Endothelial cell (in vitro differentiated cells): ENCODE measurements at places on chromosomes 5 and 9.

DNA sequence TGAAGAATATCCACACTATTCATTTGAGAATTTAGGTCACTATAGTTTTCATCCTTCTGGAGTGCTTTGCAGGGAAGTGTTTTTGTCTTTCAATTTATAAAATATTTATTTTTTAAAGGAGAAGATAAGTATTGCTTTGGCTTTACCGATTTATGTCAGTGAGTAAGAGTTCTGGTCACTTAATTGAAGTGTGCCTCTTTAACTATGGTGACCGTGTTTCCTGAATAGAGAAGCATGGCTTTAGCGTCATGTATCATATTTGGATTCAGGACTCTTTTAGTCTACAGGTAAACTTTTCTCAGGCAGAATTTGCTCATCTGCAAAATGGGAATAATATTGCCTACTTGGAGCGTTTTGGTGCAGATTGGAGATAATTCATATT is 902 bp downstream of the BDP1 start:
- peak overlapping the region; percentile 98 for H3K4me3 ChIP-seq
- DNase-seq: no peak
- peak overlapping the region; percentile 88 for H3K27ac ChIP-seq

GRCh38 chr9:85522459-85523092 is 219.2 kb downstream of the AGTPBP1 start:
- no peaks in the 10 kb centered on the region for H3K36me3 ChIP-seq
- H3K27me3 ChIP-seq: peaks cover 18% of the 10 kb centered on the region
- H3K27ac ChIP-seq: no peak overlapping the region
- DNase-seq: peak; percentile 58

DNA sequence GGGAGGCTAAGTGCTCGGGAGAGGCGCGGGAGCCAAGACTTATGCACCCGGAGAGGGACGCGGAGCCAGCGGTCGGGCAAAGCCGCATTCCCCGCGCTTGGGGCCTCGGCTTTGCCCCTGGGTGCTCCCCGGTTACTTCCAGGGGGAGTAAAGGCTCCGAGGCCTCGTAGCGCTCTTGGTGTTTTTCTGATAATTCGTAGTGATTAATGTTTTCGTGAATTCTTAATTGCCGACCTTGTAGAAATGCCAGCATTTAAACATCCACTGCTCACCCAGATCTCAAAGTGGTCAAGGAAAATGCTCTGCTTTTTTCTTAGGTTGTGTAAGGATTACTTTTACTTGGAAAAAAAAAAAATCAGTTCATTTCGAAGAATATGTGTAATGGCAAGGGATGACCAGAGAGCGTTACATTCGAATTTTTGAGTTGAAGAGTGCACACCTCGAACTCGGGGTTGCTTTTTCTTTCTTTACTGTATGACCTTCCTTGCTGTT is 654 bp upstream of the TUT7 start:
- no peaks in the 10 kb centered on the region for H3K36me3 ChIP-seq
- peak overlapping the region; percentile 25 for H3K27ac ChIP-seq
- H3K27me3 ChIP-seq: peaks cover 2% of the 10 kb centered on the region
- no peak for DNase-seq
- peaks cover 19% of the 10 kb centered on the region for H3K4me1 ChIP-seq
- peak overlapping the region; percentile 88 for H3K4me3 ChIP-seq

GRCh38 chr5:167993771-167994170 is 297.7 kb upstream of the WWC1 start:
- no peaks in the 10 kb centered on the region for H3K27me3 ChIP-seq
- H3K4me1 ChIP-seq: peaks cover 7% of the 10 kb centered on the region
- no peak overlapping the region for H3K27ac ChIP-seq
- no peak for DNase-seq
- H3K4me3 ChIP-seq: no peak overlapping the region

DNA sequence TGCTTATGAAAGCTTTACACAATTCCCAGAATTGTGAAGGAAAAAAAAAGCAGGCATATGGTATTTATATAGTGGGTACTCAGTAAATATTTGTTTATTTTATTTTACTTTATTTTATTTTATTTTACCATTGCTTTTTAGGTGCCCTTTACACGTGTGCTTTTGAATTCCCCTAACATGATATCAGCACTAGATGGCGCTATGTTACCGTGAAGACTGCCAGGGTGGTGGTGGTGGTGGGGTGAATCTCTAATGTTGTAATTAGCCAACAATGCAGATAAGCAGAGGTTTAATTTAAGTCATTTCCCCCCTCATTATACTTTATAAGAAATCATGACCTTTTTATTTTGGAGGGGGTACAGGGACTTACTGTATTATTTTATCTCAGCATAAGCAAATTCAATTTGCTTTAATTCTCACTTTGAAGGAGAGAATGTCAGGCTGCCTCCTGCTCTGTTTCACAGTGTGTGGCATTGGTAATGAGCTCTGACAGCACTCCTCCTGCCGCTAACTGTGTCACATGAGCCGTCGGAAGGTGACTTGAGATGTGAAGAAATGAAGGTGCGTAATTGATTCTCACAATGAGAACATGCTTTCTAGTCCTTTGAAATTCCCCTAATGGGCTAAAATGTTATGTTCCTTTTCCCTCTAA is 165.6 kb downstream of the YTHDC2 start:
- no peak overlapping the region for H3K27ac ChIP-seq
- DNase-seq: peak; percentile 62
- no peaks in the 10 kb centered on the region for H3K36me3 ChIP-seq
- H3K4me3 ChIP-seq: no peak overlapping the region
- no peaks in the 10 kb centered on the region for H3K27me3 ChIP-seq

- H3K4me3 ChIP-seq: no peak overlapping the region
- H3K27me3 ChIP-seq: no peaks in the 10 kb centered on the region
- H3K4me1 ChIP-seq: peaks cover 4% of the 10 kb centered on the region
- no peak overlapping the region for H3K27ac ChIP-seq
These were observed 1.2 kb upstream of the GABRA1 start for GRCh38 chr5:161846746-161847145.

GRCh38 chr9:128203707-128204551 is 750 bp downstream of the DNM1 start:
- peaks cover 10% of the 10 kb centered on the region for H3K36me3 ChIP-seq
- DNase-seq: peak; percentile 22
- no peak overlapping the region for H3K4me3 ChIP-seq
- peaks cover 16% of the 10 kb centered on the region for H3K4me1 ChIP-seq

GRCh38 chr5:159440235-159440634 is 109.9 kb upstream of the IL12B start:
- DNase-seq: no peak
- no peaks in the 10 kb centered on the region for H3K36me3 ChIP-seq
- H3K27ac ChIP-seq: no peak overlapping the region
- no peak overlapping the region for H3K4me3 ChIP-seq
- peaks cover 4% of the 10 kb centered on the region for H3K4me1 ChIP-seq
- peaks cover 6% of the 10 kb centered on the region for H3K27me3 ChIP-seq

- DNase-seq: no peak
- peak overlapping the region; percentile 56 for H3K4me3 ChIP-seq
- peaks cover 5% of the 10 kb centered on the region for H3K4me1 ChIP-seq
- H3K27ac ChIP-seq: peak overlapping the region; percentile 64
These were observed 69.6 kb downstream of the SLC28A3 start for GRCh38 chr9:84270847-84271530.

DNA sequence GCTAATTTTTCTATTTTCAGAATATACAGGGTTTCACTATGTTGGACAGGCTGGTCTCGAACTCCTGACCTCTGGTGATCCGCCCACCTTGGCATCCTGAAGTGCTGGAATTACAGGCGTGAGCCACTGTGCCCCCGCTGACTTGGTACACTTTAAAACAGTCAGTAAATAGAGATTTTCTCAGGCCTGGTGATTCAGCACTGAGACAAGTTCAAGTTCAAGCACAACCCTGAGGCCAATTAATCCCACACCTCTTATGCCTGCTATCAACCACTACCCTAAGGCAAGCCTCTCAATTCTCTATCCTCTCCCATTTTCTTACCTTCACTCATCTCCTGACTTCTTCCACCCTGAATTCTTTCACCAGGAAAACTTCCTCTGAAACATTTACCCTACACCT is 18.9 kb downstream of the MUSK start:
- no peak overlapping the region for H3K27ac ChIP-seq
- H3K4me3 ChIP-seq: no peak overlapping the region
- no peaks in the 10 kb centered on the region for H3K4me1 ChIP-seq
- H3K36me3 ChIP-seq: no peaks in the 10 kb centered on the region
- H3K27me3 ChIP-seq: peaks cover 3% of the 10 kb centered on the region
- no peak for DNase-seq

DNA sequence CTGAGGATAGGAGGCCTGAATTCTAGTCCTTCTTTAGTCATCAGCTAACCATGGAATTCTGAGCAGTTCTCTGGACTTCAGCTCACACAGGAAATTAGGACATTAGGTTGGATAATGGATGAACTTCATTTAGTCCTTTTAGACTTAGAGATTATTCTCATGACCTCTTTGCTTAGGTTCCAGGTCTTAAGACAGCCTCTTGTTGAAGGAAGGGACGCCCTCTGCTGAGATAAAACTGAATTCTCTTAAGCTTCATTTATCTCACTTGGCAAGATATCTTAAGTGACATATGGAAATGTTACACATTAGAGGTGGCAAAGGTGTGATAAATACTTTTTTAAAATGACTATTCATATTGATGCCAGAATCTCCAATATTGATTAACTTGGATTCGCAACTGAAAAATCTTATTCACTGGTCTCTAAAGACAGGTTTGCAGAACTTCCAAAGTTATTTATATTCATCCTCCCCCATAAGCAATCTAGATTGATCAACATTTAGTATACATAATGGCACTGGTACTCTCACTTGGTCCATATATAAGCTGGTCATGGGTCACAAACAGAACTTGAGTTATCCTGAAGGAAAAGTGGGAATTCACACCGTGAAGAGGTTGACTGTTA is 16.9 kb upstream of the ZNF366 start:
- no peak for DNase-seq
- H3K27me3 ChIP-seq: peaks cover 3% of the 10 kb centered on the region
- no peak overlapping the region for H3K27ac ChIP-seq
- peaks cover 8% of the 10 kb centered on the region for H3K36me3 ChIP-seq
- no peaks in the 10 kb centered on the region for H3K4me1 ChIP-seq
- no peak overlapping the region for H3K4me3 ChIP-seq

DNA sequence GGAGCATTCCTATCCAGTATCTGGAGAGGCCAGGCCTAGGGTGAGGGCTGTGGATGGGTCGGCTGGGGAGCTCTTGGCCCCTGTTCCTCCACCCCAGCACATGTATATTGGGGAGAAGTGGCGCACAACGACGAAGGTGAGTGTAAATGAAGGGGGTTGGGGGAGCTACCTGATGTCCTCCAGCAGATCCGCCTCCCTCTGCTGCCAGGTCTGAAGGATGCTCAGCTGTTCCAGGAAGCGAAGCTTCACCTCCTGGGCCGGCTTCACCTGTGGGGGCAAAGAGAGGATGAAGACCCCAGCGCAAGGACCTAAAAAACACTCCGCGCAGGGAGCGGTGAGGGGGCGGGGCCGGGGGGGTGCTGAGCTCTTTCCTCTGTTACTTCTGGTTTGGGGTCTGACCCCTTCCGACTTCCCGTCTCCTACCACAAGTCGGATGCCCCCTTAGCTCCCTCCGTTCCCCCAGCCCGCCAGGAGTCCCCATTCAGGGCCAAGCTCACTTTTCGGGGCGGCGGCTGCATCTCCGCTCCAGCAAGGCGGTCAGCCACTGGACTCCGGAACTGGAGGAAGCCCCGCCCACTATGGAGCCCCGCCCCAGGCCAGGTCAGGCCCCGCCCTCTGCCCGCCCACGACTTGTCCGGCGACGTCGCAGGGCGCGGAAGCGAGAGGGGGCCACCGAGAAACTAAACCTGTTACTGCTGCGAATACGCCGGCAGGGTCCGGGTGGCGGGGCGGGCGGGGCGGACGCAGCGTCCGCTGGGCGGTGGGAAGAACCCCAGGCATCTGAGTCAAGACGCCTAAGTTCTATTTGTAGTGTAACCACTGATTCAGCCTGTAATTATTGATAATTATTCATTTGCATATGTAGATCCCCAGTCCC is at the start of gene FCHSD1:
FCHSD1 (minus strand) TSS at position 568 of the 877 bp plus-strand sequence; CDS start at position 518, 50 bp downstream.
- peak within 1 kb of the TSS; percentile 96 for H3K4me3 ChIP-seq
- H3K4me1 ChIP-seq: peaks cover 24% of the 10 kb centered on the region
- peak within 1 kb of the TSS; percentile 74 for H3K27ac ChIP-seq
- peaks cover 21% of the 10 kb centered on the region for H3K27me3 ChIP-seq

- H3K36me3 ChIP-seq: no peaks in the 10 kb centered on the region
- H3K27me3 ChIP-seq: no peaks in the 10 kb centered on the region
These were observed 435.7 kb downstream of the SH3GL2 start for GRCh38 chr9:18014556-18014955.

- peaks cover 9% of the 10 kb centered on the region for H3K4me1 ChIP-seq
- H3K4me3 ChIP-seq: no peak overlapping the region
- peaks cover 4% of the 10 kb centered on the region for H3K27me3 ChIP-seq
- peaks cover 3% of the 10 kb centered on the region for H3K36me3 ChIP-seq
These were observed 6.3 kb upstream of the TTLL11 start for GRCh38 chr9:122099271-122099869.

DNA sequence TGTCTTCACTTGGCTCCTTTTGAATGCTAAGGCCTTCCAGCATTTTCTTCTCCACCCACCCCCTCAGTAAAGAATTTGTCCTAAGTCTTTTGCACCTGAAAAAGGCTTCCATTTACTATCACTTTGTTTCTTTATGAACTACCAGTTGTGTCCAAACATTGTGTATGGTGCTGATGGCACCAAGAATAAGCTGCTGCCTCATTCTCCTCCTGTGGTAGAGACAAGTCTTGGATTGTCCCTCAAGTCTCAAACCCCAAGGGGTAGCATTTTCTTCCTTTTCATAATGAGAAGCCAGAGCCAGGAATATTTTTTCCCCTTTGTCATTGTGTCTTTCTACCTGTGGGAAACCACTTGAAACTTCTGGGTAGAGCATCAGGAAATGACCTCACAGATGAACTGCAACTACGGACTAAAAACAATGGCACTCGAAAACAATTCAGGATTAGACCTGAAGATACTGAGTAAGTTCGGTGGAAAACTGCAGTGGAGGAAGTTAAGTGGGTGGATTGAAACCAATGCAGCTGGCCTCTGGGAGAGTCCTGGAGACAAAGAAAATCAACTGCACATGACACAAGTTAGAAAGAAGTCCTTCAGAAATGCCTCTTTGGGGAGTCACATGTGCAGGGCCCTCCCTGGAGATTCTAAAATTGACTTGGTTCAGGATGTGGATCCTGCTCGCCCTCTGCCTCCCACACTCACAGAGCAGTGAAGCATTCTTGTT is 80.5 kb downstream of the SH3RF2 start:
- DNase-seq: no peak
- H3K27ac ChIP-seq: peak overlapping the region; percentile 78
- peaks cover 5% of the 10 kb centered on the region for H3K4me1 ChIP-seq
- H3K4me3 ChIP-seq: no peak overlapping the region
- H3K36me3 ChIP-seq: no peaks in the 10 kb centered on the region
- peaks cover 8% of the 10 kb centered on the region for H3K27me3 ChIP-seq

GRCh38 chr9:6144947-6145346 is 70.7 kb upstream of the IL33 start:
- DNase-seq: no peak
- no peak overlapping the region for H3K4me3 ChIP-seq
- H3K27me3 ChIP-seq: peaks cover 1% of the 10 kb centered on the region
- H3K4me1 ChIP-seq: no peaks in the 10 kb centered on the region
- no peaks in the 10 kb centered on the region for H3K36me3 ChIP-seq
- H3K27ac ChIP-seq: no peak overlapping the region
